GM23248 (cell line): ENCODE measurements at places on chromosomes 1 and 21. TPM values are rescaled to one million over a fixed set of nuclear protein-coding genes. Genes with fewer than 3 reads are reported as not detected.
A peak's percentile ranks its signal among the peaks of the same experiment; 100 is the strongest.

DNA sequence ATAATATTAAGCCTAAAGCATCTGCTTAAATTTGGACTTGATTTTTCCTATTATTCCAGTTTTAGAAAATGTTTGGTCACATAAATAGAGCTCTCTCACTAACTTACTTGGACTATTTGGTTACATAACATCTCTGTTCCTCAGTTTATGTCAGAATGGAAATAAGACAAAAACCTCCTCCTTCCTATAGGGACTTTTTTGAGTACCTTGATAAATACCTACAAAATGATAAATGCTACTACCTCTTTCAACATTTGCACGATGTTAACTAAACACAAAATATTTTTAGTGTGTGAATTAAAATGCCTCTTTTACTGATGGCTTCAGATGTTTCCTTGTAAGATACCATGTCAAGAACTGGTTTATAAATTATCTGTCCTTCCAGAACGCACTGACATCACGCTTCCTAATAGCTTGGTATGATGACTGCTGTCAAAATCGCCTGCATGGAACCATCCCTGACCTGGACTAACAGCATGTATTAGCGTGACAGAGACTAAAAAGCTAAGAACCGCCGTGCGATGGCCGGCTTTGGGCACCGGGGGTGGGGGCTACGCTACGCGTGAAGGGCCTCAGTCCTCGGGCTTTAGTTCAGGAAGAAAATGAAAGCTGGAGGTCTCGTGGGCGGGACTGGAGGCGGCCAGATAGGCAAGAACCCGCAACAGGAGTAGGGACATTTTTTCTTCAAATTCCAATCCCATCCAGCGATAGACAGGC is 133.2 kb upstream of the BARHL2 start:
- no peaks in the 10 kb centered on the region for H3K4me1 ChIP-seq
- no peaks in the 10 kb centered on the region for H3K27me3 ChIP-seq
- H3K27ac ChIP-seq: no peak overlapping the region
- peak overlapping the region; percentile 81 for H3K4me3 ChIP-seq
- H3K36me3 ChIP-seq: no peaks in the 10 kb centered on the region

DNA sequence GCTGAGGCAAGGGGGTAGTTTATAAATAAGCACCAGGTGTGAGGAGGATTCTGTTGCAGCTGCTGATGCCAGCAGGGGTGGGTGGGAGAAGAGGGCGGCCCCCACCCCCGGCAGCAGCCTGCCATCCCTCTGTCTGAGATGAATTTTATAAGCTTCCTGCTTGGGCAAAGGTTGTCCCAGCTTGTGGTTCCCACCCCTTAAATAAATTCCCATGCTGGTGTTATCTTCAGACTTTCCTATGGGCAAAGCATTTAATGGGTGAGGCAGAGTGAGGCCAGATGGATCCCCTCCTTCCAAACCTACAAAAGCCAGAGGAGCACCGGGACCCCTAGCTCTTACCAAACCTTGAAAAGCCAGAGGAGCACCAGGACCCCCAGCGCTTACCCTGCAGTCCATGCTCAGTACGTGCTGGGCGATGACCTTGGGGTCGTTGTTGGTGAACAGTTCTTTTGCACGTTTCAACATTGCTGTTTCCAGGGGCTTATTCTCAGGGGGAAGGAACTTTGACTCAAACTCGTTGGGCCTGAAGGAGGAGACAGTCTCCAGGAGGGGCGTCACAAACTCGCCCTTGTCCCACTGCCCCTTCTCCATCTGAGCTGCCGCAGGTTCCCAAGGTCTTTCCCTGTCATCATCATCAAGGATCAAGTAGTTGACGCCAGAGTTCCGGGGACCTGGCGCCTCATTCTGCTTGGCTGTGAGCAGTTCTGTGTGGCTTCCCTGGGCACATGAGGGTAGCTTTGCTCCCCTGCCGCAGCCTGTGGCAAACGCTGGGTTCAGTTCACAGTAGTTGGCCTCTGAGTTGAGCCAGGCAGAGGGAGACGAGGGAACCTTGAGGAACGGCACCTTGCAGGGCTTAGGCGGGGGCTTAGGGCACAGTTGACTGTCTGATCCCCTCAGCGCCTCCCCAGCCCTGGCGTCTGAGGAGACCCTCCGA is 99.5 kb downstream of the BCAR3 start:
- H3K36me3 ChIP-seq: peaks cover 73% of the 10 kb centered on the region
- no peaks in the 10 kb centered on the region for H3K27me3 ChIP-seq
- H3K4me1 ChIP-seq: peaks cover 29% of the 10 kb centered on the region

DNA sequence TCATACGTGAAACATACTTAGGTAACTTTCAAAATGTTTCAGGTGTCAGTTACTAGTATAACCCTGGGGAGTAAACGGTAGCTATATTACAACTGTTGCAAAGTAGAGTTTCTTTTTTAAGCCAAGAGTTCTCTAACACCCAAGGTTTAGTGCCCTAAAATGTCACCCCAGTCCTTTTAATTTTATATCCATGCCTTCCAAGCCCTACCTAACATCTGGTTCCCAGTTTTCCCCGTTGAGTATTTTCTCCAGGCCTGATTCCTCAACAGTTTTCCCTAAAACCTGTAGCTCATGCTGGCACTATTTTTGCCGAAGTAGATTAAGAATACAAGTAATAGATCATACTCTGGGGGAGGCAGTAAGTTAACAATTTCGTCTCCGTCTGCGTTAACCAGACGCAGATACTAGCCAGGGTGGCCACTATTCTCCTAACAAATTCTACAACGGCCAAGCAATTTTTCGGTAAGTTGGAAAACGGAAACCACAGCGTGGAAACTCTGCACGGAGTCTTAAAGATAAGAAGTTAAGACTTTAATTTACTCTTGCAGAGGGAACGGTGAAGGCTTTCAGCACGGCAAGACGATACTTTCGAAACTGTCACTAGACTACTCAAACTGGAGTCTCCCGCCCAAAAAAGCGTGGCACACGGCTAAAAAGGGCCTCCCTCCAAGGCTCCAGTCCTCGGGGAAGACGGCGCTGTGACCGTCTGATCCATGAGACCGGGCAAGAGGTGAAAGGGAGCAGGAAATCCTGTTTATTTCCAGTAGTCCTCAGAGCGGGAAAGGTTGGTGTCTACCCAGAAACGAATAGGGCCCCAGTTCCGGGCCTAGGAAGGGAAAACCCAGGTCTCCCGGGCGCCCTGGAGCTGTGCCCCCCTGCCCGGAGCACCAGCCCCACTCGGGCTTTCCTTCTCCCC is 945 bp downstream of the SRSF4 start:
- DNase-seq: no peak
- H3K36me3 ChIP-seq: 0 out of 2 replicates have a peak, but pooled peaks cover 7% of the 10 kb centered on the region
- H3K4me1 ChIP-seq: peaks cover 54% of the 10 kb centered on the region
- H3K27ac ChIP-seq: peak overlapping the region; percentile 98

Gene HFM1
- under 0.01 and 0.13 TPM in 2 replicates for total RNA-seq

Gene LAMC2
- 1.9 and 2.4 TPM in 2 replicates for total RNA-seq

- H3K36me3 ChIP-seq: no peaks in the 10 kb centered on the region
- no peak for DNase-seq
- no peak overlapping the region for H3K4me3 ChIP-seq
Measured at GRCh38 chr1:168466714-168467131, 77.1 kb downstream of the XCL2 start.

Gene E2F2
- total RNA-seq: 1.1 and 1.2 TPM in 2 replicates
